ENCODE measurements at places on chromosomes 12 and 14.

- DNase-seq: no peak
These were observed 20.4 kb downstream of the CCDC88C start for GRCh38 chr14:91396959-91397815.

DNA sequence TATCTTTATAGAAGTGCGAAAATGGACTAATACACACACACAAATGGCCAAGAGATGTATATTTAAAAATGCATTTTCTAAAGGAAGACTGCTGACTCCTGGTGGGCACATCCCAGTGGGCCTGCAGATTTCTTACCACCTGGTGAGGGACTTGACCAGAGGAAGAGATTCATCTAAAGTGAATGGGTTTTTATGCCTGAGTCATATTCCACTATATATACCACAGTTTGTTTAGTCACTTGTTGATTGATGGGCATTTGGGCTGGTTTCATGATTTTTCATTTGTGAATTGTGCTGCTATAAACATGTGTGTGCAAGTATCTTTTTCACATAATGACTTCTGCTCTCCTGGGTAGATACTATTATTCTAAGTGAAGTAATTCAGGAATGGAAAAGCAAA lies 277.3 kb downstream of the SLC16A7 start:
- no peak for DNase-seq

GRCh38 chr14:30620178-30620577 lies 1.9 kb upstream of the SCFD1 start:
- DNase-seq: no peak

DNA sequence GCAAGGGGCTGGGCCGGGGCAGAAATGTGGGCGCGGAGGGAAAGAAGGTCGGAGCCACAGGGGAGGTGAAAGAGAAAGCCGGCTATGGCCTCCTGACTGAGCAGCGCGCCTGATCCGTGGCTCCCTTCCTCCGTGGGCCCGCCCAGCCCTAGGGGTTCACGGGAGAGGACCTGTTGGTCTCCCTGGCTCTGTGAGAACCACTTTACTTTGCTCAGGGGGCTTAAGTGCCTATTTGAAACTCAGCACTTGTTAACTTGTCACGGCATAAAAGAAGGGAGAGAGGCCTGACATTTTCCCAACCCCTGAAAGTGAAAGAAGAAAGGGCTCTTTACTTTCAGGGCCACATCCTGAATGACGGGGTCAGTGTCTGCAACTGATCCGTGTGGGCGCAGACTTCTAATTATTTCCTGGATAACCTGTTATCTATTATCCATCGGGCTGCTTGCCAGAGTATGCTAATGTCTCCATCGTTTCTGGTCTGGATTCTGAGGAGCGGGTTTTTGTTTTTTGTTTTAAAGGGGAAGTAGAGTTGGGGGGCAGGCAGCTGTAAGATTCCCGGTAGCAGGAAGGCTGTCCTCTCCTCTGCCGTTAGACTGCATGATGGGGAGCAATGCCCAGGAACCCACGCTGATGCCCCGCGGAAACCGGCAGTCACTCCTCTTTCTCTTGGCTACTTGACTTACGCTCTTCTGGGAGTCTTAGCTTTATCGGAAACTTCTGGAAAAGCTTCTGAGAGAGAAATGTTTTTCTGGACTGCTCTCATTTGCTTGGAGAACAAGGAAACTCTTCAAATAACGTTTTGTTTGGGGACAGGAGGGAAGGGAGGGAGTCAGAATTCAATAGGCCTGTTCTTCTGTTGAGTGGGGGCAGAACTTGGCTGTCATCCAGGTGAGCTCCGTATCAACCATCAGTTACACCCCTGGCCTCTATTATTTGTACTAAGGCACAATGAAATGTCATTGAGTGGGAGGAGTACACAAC lies 127.7 kb upstream of the MAX start:
- peak; percentile 39 for DNase-seq

GRCh38 chr12:106487664-106488063 lies 95.1 kb upstream of the RFX4 start:
- no peak for DNase-seq

DNA sequence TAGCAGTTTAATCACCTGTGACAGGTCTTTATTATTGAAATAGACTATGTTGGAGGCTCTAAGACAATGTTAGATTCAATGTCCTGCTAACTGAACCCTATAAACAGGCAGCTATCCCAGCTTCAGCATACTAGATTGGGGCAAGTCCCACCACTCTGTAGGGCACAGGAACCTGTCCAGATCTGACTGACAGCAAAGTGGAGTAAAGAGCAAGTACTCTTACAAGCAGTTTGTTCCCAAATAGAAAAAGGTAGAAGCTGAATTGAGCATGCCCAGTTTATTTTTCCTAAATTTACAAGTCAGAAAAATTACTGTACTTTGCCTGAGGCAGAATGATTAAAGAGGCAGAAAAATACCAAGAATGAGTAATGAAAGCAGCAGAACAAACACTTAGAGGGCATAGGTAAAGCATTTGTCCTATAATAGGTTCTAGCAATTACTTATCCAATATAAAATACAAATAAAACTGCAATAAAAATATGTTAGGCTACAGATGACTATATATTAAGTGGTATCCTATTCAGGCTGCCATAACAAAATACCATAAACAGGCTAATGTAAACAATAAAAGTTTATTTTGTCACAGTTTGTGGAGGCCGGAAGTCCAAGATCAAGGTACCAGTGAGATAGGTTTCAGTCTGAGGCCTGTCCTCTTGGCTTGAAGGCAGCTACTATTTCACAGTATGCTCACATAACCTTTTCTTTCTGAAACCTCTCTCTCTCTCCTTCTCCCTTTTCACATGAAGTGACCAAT lies 868.2 kb downstream of the C12orf50 start:
- no peak for DNase-seq

- no peak for DNase-seq
These were observed 50.7 kb upstream of the MAP1LC3B2 start for GRCh38 chr12:116508145-116509121.
